Fibroblast of skin of left quadriceps (primary cell): ENCODE measurements at places on chromosomes 1 and 21.

DNA sequence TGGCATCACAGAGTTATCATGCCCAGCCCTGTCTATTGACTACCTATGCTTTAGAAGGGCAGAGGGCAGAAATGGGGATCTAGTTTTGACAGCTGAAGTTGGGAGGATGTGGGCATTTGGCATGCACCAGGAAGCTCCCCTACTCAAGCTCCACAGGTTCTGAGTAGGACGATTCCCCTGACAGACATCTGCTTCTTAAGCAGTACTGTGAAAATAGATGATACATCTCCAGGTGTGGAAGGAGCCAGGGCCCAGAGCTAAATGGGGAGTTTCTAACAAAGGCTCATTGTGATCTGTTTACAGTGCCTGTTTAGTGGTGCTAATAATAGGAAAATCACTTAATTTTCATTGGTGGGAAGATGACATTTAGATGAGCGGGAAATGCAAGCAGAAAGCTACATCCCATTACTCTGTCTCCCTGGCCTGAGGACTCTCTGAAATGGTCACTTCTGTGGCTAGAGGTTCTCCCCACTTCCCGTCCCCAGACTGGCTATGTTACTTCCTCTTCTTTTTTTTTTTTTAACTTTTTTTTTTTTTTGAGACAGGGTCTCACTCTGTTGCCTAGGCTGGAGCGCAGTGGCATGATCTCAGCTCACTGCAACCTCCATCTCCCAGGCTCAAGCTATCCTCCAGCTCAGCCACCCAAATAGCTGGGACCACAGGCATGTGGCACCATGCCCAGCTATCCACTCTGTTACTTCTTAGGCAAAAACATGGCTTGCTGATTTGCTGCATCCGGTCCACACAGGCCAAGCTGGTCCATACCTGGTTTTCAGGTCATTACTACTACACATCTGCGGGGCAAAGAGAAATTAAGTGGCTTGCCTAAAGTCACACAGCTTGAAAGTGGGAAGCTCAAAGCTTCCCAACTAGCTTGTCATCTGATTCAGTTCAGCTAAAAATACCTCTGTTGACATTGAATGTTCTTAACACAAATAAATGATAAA, 23.2 kb upstream of the CNIH3 start:
- peak; percentile 88 for DNase-seq

DNA sequence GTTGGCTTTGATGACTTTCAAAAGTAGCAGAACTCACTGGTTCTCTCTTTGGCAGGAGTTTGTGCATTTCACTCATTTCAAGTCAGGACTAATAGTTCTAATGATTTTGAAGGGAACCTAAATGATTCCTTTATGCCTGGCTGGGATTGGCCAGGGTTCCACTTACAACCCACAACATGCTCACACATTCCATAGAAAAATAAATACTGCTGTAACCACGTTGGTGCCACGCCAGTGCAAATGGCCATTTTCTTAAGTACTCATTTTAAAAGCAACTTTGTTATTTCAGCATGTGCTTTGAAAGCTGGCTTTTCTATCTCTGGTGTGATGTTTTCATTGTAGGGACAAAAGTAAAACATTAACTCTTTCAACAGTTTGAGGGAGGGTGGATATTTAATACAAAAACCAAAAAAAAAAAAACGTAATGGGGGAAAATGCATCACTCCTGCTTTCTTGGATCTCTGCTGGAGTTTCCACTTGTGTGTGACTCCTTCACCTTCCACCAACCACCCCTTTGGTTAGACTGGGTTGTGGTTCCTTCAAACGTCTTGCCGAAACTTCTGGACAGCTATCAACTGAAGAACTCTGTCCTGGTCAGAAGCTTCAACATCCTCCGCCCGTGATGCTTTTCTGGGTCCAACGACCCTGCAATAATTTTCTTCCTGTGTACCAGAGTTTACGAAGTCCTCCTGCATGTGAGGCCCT, 300.4 kb upstream of the RUNX1 start:
- DNase-seq, result peak; percentile 25

DNA sequence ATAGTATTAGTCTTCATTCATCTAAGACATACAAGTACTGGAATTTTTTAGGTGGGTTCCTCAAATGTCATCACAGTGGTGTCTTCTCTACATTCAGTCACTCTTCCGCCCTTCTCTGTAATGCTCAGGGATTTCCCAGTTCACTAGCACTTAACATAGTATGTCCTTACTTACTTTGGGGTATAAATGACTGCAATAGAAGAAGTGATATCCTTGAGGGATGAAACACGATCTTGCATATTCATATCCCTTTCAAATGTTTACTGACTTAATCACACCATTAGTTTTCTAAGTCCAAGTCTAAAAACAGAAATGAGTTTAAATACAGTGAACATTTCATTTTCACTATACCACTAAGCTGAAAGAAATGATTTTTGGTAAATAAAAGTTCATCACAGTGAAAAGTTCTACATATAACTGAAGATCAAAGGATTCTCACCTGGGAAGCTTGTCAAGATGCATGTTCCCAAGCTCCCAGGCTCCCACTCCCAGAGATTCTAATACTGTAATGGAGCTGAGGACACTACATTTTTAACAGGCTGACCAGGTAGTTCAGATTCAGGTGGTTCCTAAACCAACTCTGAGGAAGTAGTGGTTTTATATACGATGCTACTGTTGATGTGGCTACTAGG, 29.7 kb downstream of the MRPL39 start:
- no peak for DNase-seq

DNA sequence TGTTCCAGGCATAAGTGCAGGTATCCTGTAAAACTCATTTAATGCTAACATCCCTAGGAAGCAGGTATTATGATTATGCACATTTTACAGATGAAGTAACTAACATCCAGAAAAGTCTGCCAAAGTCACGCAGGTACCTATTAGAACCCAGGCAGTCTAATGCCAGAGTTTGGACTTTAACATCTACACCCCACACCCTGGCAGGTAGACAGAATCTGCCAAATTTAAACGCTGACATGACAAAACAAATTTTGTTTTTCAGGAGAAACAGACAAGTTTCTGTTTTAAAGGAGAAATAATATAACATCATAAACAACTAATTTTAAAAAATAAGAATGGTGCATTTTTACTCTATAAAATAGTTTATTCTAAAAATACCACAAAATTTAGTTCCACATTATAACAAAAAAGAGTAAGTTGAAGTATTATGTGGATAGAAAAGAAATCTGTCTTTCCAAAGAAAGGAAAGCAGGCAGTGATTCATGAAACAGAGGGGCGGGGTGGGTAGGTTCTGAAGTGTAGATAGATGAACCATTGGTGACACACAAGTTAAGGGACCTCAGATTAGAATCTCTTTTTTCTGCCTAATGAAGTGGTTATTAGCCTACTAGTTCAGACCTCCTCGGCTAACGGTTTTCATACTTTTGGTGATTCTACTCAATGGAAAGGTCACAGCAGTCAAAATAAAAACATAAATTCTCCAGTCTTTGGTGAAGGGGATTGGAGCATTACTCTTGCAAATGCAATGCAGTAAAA, 1.7 kb downstream of the ASPM start:
- DNase-seq, result no peak

- no peak for DNase-seq
Observed at GRCh38 chr1:40664791-40665190, 691 bp downstream of the RIMS3 start.

- peak; percentile 55 for DNase-seq
Observed at GRCh38 chr1:231695439-231696255, 69.1 kb downstream of the DISC1 start.

- peak; percentile 96 for DNase-seq
Observed at GRCh38 chr1:55547405-55547804, 332.2 kb upstream of the USP24 start.

DNA sequence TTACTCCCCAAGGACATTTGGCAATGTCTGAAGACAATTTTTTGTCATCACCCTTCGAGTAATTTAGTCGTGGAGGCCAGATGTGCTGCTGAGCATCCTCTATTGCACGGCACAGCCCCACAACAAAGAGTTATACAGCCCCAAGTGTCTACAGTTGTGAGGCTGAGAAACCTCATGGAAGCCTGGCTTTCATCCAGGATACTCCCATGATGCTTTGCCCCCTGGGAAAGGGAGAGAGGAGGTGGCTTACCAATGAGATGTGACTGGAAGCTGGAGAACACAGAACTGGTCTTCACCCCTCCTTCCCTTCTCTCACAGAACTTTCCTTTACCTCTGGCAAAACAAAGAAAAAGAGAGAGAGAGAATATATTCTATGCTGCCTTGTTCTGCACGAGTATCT, 150.9 kb upstream of the VAMP3 start:
- no peak for DNase-seq

GRCh38 chr1:25099343-25099951, 132.9 kb downstream of the SYF2 start:
- DNase-seq, result no peak

GRCh38 chr1:54256522-54257345, 56.8 kb downstream of the MRPL37 start:
- DNase-seq, result no peak

- DNase-seq, result peak; percentile 80
Observed at GRCh38 chr1:226186124-226187018, at the start of gene ACBD3. ACBD3 (minus strand) TSS chr1:226186741; CDS start chr1:226186675, 66 bp downstream.

DNA sequence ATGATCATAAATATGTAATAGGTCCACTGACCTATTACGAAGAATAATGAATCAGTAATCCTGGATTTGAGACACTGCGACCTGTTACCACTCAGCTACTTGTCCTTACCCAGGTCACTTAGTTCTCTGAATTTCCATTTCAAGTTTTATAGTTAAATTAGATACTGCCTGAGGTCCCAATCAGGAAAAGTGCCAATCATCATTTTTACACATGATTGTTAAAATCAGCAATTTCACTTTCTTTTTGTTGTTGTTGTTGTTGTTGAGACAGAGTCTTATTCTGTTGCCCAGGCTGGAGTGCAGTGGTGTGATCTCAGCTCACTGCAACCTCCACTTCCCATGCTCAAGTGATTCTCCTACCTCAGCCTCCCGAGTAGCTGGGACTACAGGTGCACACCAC, 22.8 kb upstream of the LYPLAL1 start:
- no peak for DNase-seq

GRCh38 chr1:176837708-176838107, 326.8 kb downstream of the ASTN1 start:
- DNase-seq, result no peak

DNA sequence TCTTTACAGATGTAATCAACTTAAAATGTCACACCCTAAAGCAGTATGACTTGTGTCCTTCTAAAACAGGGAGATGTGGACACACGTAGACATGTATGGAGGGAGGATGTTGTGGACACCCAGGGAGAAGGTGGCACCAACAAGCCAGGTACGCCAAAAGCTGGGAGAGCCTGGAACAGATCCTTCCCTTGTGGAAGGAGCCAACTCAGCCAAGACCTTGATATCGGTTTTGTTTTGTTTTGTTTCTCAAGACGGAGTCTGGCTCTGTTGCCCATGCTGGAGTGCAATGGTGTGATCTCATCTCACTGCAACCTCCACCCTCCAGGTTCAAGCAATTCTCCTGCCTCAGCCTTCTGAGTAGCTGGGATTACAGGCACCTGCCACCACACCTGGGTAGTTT, 45.6 kb downstream of the CHAF1B start:
- DNase-seq, result no peak

- DNase-seq, result no peak
Observed at GRCh38 chr21:19368944-19369343, 965.4 kb upstream of the TMPRSS15 start.

- DNase-seq, result no peak
Observed at GRCh38 chr1:171140401-171140800, 44.7 kb upstream of the FMO2 start.

GRCh38 chr1:161727256-161727924, 6.0 kb downstream of the FCRLB start:
- no peak for DNase-seq

DNA sequence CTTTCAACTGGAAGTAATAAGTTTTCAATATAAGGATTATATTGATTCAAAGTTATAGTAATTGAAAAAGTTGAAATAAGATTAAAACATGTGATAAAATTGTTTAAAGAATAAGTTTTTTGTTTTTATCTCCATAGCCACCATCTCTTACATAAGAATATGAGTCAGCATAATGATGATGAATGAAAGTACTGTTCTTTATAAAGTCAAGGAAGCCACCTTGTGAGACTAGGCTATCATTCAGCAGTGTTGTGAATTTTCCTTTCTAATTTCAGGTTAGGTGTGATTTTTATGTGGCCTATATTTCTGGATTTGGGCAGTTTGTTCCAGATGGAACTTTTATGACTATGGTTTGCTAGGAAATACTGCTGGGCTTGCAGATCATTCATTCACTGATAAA, 22.4 kb upstream of the ASB17 start:
- DNase-seq, result peak; percentile 0

- no peak for DNase-seq
Observed at GRCh38 chr1:39473324-39473723, 18.1 kb upstream of the BMP8A start.

DNA sequence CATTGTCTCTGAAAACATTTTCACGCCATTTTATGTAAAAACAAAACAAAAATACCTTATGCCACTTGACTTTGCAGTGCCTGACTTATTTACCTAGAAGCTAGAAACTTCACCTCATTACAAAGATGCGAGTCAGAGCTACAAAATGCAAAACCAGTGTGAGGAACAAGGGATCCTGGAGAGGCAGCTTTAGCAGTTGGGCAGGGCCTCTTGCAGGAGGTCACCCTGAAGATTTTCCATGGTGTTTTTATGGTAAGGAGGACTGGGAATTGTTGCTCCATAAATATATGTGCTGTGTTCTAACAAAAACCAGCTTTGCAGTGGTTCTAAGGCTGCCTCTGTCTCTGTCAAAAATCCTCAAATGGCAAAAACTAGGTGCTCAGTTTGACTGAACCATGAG, 36.4 kb upstream of the TARBP1 start:
- no peak for DNase-seq

- DNase-seq, result no peak
Observed at GRCh38 chr1:230610589-230610988, 31.7 kb upstream of the COG2 start.

GRCh38 chr21:40143822-40144525, 276.7 kb downstream of the PCP4 start:
- DNase-seq, result no peak

DNA sequence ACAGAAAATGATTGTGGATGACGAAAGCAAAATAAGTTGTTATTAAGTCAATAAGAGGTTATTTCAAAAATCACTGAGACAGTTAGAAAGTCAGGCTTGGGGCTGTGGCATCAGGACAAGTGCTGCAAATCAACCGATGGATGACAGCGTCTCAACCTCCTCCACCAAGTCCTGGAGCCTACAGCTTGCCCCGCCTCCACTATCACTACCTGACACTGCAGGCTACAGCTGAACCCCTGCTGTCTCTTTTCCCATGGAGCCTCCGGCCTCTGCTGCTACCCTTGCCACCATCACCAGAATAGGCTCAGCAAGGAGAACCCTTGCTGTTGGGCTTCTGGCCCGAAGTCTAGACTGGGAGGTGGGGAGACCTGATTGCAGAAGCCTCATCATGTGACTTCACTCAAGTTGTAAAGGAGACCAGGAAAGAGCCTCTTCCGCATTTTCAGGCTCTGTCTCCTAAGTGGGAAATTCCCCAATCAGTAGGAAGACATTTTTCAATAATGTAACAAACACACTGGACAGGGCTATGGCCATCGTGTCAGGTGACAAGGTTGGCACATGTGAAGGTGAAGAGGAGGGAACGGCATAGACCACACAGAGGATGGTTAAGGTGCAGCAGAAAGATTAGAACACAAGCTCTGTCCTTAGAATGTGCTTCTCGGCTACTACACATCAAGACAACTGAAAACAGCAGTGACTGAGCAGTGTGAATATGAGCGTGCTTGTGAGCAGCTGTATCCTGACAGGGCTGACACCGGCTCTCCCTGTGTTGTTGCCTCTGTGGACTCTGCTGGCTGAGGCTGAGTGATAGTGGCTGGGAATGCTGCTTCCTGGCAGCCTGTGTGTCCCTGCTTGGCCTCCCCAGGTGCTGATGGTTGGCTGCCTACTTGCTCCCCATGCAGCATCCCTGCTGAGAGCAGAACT, 660.7 kb downstream of the PTPRU start:
- no peak for DNase-seq

- no peak for DNase-seq
Observed at GRCh38 chr21:30719401-30719800, 824 bp upstream of the KRTAP21-3 start.
